Endodermal cell (in vitro differentiated cells): ENCODE measurements at places on chromosomes 3 and 15.

GRCh38 chr3:177133860-177134815 lies 63.1 kb downstream of the TBL1XR1 start:
- no peaks in the 10 kb centered on the region for H3K27me3 ChIP-seq
- no peaks in the 10 kb centered on the region for H3K4me1 ChIP-seq
- peak overlapping the region; percentile 61 for H3K27ac ChIP-seq
- no peak overlapping the region for H3K4me3 ChIP-seq
- DNase-seq: no peak
- H3K36me3 ChIP-seq: peaks cover 83% of the 10 kb centered on the region

GRCh38 chr3:28326458-28326926 lies 22.0 kb upstream of the ZCWPW2 start:
- H3K4me3 ChIP-seq: no peak overlapping the region
- no peak for DNase-seq
- H3K36me3 ChIP-seq: peaks cover 36% of the 10 kb centered on the region
- no peaks in the 10 kb centered on the region for H3K27me3 ChIP-seq
- no peak overlapping the region for H3K27ac ChIP-seq

DNA sequence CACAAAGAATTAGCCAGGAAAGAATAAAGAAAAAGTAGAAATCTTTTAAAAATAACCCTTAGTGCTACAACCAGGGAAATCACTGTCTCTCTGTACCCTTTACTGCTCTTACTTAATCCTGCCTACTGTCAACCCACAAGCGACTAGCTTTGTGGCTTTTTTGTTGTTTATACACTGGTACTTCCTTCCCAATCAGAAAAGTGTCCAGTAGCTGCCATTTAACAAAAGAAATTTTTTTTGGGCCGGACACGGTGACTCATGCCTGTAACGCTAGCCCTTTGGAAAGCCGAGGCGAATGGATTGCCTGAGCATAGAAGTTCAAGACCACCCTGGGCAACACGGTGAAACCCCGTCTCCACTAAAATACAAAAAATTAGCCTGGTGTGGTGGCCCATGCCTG lies 13.8 kb upstream of the FAM219B start:
- no peak overlapping the region for H3K4me3 ChIP-seq
- DNase-seq: no peak
- no peaks in the 10 kb centered on the region for H3K27me3 ChIP-seq
- H3K36me3 ChIP-seq: peaks cover 83% of the 10 kb centered on the region

GRCh38 chr3:115836944-115837343 lies 213.6 kb downstream of the GAP43 start:
- H3K4me1 ChIP-seq: peaks cover 2% of the 10 kb centered on the region
- H3K4me3 ChIP-seq: no peak overlapping the region
- no peaks in the 10 kb centered on the region for H3K27me3 ChIP-seq
- H3K36me3 ChIP-seq: no peaks in the 10 kb centered on the region

GRCh38 chr3:81197386-81197785 lies 564.1 kb downstream of the GBE1 start:
- no peak overlapping the region for H3K4me3 ChIP-seq
- no peak overlapping the region for H3K27ac ChIP-seq
- H3K4me1 ChIP-seq: no peaks in the 10 kb centered on the region
- no peak for DNase-seq
- no peaks in the 10 kb centered on the region for H3K36me3 ChIP-seq
- H3K27me3 ChIP-seq: no peaks in the 10 kb centered on the region

- H3K4me1 ChIP-seq: peaks cover 24% of the 10 kb centered on the region
- H3K27ac ChIP-seq: no peak overlapping the region
- DNase-seq: no peak
Observed at GRCh38 chr3:128800241-128801187, 74.5 kb downstream of the RAB7A start.

DNA sequence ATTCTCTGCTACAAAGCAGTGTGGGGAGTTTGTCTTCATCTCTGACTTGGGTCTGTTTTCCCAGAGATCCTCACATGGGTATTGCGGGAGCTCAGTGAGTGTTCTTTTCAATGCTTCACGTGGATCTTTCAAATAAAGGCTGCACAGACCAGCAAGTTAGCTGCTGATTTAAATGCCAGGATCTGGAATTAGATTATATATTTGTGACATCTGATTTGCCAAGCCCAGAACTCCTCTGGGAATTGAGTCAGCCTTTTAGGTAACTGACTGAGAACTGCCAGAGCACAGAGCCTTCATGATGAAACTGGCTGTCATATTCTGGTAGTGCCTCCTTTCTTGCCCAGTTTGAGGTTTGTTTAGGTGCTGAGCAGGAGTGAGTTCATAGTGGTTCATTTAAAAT lies 14.7 kb downstream of the EDEM1 start:
- DNase-seq: no peak
- no peaks in the 10 kb centered on the region for H3K27me3 ChIP-seq

DNA sequence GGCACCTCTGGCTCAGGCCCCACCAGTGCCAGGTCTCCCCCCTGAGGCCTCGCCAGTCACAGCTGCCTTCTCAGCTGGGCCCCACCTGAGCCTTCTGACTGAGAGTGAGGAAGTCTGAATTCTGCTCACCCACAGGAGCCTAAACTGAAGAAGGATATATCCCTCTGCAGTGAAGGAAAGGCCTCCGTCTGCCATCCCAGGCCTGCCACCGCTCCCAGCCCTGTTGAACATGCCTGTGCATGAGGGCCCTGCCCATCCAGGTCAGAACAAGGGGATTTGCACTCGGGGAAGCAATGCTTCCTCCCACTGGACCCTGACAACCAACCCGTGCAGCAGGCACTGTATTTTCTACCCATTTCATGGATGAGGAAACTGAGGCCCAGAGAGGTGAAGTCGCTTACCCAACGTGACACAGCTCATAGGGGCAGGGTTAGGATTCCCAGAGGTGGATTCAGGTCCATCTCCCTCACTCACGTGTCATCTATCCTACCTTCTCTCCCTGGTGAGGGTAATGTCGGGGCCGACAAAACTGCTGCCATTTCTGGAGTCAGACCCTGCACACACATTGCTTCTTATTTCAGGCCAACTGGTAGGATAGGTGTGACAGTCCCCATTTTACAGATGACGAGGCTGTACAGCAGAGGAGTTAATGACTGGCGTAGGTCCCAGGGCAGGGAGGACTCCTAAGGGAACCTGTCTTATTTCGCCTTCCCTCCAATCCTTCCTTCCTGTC lies 22.6 kb downstream of the ATP2B2 start:
- no peak overlapping the region for H3K4me3 ChIP-seq
- H3K27ac ChIP-seq: no peak overlapping the region
- H3K36me3 ChIP-seq: no peaks in the 10 kb centered on the region
- no peaks in the 10 kb centered on the region for H3K4me1 ChIP-seq

DNA sequence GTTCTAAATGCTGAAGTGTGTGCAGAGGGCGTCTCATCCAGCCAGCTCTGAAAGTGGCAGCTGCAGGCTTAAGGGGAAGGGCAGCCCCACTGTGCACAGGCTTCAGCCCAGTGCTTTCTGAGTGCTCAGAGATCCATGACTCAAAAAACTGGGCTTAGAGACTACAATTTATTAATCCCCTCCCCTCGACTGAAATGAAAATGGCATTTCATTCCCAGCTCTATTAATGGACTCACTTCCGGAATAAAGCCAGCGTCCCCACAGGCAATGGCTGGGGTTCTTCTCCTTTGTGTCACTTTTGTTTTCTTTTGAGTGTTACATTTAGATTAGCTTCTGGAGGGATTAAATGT lies 55.5 kb upstream of the PLXNA1 start:
- peaks cover 17% of the 10 kb centered on the region for H3K4me1 ChIP-seq
- no peak overlapping the region for H3K27ac ChIP-seq
- DNase-seq: no peak
- no peaks in the 10 kb centered on the region for H3K36me3 ChIP-seq
- no peaks in the 10 kb centered on the region for H3K27me3 ChIP-seq

DNA sequence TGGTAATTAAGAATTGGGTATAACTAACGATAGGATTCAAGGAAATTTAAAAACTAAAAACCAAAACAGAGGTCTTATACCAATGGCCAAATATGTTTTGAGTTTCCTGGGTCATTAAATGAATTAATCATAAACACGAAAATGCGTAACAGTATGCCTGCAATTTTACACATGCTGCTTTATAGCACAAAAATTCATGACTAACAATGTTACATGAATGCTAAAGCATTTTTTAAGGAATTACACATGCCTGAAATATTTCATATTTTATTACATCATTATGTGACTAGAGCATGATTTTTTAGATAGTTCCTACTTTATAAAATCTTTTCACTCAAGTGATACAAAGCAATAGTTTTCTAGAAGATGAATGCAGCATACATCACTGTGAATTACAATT lies 74.7 kb downstream of the ZNF148 start:
- DNase-seq: no peak
- H3K4me1 ChIP-seq: no peaks in the 10 kb centered on the region
- H3K27ac ChIP-seq: no peak overlapping the region
- peaks cover 18% of the 10 kb centered on the region for H3K36me3 ChIP-seq
- H3K4me3 ChIP-seq: no peak overlapping the region

GRCh38 chr3:22691856-22692628 lies 511.1 kb upstream of the UBE2E2 start:
- H3K4me3 ChIP-seq: no peak overlapping the region
- DNase-seq: no peak
- H3K36me3 ChIP-seq: no peaks in the 10 kb centered on the region
- H3K27me3 ChIP-seq: no peaks in the 10 kb centered on the region
- peak overlapping the region; percentile 54 for H3K27ac ChIP-seq
- H3K4me1 ChIP-seq: no peaks in the 10 kb centered on the region

- H3K36me3 ChIP-seq: no peaks in the 10 kb centered on the region
- no peak overlapping the region for H3K4me3 ChIP-seq
Observed at GRCh38 chr15:45399381-45400212, 21.3 kb upstream of the GATM start.

- H3K4me3 ChIP-seq: peak overlapping the region; percentile 7
- H3K27ac ChIP-seq: no peak overlapping the region
- DNase-seq: peak; percentile 54
- H3K27me3 ChIP-seq: no peaks in the 10 kb centered on the region
Observed at GRCh38 chr3:86708893-86709292, 282.1 kb downstream of the VGLL3 start.

- H3K4me3 ChIP-seq: no peak overlapping the region
- no peaks in the 10 kb centered on the region for H3K36me3 ChIP-seq
- no peak for DNase-seq
- no peaks in the 10 kb centered on the region for H3K27me3 ChIP-seq
- H3K27ac ChIP-seq: no peak overlapping the region
- peaks cover 19% of the 10 kb centered on the region for H3K4me1 ChIP-seq
Observed at GRCh38 chr3:71168121-71168721, 415.3 kb downstream of the FOXP1 start.

DNA sequence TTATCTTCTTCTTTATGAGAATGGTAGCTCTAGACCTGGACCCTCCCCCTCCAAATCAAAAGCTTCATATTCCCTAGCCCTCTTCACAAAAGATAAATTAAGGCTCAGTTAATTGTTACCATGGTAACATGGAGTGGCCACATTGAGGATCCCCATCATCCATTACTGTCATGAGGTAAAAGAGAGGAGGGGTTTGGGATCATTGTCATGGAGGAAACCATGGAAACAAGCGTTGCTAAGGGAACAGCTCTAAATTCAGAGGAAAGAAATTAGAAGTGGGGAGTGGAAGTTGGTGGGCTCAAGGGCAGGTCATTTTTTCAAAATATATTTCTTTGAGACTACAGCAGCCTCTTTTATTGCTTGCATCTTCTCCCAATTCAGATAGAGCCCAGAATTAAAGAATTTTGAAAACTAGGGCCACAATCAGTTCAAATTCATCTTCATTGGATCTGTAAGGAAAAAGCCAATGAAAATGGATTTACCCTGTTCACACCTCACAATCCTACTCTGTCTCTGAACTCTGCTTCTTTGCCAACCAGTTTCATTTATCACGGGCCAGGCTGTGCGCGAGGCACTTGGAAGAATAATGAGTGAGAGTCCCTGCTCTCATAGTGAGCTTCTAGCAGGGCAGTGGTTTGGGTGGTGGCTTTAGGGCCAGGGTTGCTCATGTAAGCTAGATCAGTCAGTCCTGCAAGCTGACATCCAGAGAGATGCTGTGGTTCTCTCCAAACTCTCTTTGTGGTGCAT lies 11.6 kb upstream of the AEN start:
- no peak for DNase-seq
- H3K27me3 ChIP-seq: peaks cover 19% of the 10 kb centered on the region
- H3K27ac ChIP-seq: peak overlapping the region; percentile 2
- H3K36me3 ChIP-seq: peaks cover 88% of the 10 kb centered on the region

- H3K36me3 ChIP-seq: peaks cover 54% of the 10 kb centered on the region
- H3K4me1 ChIP-seq: no peaks in the 10 kb centered on the region
- H3K27me3 ChIP-seq: no peaks in the 10 kb centered on the region
- H3K4me3 ChIP-seq: peak within 1 kb of the TSS; percentile 98
Observed at GRCh38 chr3:150546226-150547044, at the start of the genes EIF2A and SERP1. EIF2A (plus strand) TSS chr3:150546787; CDS start chr3:150546803, 16 bp downstream. SERP1 (minus strand) TSS chr3:150546496; CDS start chr3:150546135, 361 bp downstream.

DNA sequence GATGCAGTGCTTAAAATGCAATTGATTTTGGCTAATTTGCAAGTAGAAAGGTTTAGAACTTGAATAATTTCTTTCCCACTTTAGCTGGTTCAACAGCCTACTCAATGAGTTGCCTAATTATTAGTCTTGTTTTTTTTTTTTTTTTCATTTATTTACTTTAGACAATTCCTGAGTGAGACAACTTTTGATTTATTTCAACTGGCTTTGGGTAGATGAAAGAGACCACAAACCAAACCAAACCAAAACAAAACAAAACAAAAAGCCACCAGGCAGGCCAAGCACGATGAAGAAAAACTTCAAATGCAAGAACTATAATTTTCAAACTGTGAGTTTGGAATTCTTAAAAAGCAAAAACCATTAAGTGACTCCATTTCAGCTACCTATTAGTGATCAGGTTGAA lies 469.9 kb downstream of the GBE1 start:
- no peaks in the 10 kb centered on the region for H3K4me1 ChIP-seq
- no peak overlapping the region for H3K27ac ChIP-seq
- H3K36me3 ChIP-seq: no peaks in the 10 kb centered on the region
- H3K4me3 ChIP-seq: no peak overlapping the region
- DNase-seq: no peak

GRCh38 chr3:67602816-67603215 lies 51.6 kb downstream of the SUCLG2 start:
- H3K27ac ChIP-seq: no peak overlapping the region
- no peak overlapping the region for H3K4me3 ChIP-seq
- no peaks in the 10 kb centered on the region for H3K4me1 ChIP-seq
- no peaks in the 10 kb centered on the region for H3K27me3 ChIP-seq

DNA sequence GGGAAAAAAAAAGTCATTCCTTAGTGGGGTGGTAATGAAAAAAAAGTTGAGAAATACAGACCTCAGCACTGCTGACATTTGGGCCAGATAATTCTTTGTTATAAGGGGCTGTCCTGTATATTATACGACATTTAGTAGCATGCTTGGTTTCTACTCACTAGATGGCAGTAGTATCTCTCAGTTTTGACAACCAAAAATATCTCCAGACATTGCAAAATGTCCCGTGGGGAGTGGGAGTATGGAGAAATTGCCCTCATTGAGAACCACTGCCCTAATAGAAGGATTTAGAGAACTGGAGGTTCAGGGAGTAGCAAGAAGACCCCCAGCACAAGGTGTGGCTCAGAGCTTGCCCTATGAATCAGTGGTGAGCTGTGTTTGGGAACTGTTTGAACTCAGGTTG lies 28.6 kb upstream of the TEX264 start:
- peaks cover 94% of the 10 kb centered on the region for H3K36me3 ChIP-seq
- no peaks in the 10 kb centered on the region for H3K4me1 ChIP-seq
- DNase-seq: no peak
- H3K27ac ChIP-seq: no peak overlapping the region
- H3K4me3 ChIP-seq: no peak overlapping the region
